Muscle of arm (tissue), 14 donors: ENCODE measurements at places on chromosomes 13 and 19. TPM values are rescaled to one million over a fixed set of nuclear protein-coding genes. Genes with fewer than 3 reads are reported as not detected.

Gene RNF225
- polyA plus RNA-seq: 0.57 TPM

Gene FFAR2
- polyA plus RNA-seq: 0.26 TPM

Gene CYP4F8
- not detected for polyA plus RNA-seq

DNA sequence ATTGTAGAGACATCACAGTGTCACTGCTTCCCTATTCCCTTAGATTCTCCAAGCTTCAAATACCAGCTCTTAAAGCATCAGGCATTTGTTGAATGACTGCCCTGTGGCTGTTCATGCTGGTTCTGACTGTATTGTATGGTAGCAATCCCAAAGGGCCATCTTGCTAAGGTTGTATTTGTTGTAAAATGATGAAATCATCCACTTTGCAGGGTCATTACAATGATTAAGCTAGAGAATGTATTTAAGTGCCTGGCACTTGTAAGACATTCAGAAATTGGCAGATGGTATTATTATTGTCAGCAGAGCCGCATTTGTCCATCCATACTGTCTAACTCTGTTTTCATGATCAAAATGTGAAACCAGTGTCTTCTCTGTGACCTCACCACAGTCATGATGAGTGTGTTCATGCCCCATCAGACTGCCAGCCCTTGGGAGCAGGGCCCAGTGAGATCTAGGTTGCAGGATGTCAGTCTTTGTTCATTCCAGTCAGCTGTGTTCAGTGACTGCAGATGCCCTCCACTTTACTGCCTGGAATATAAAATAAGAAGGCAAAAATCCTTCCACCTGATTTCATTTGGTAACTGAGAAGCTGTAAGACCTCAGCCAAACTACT, 86.1 kb downstream of the DHRS12 start:
- no peak for DNase-seq

- DNase-seq: no peak
Measured at GRCh38 chr19:46935066-46935663, 74.4 kb downstream of the ARHGAP35 start.

GRCh38 chr19:581399-582111, 8.1 kb upstream of the HCN2 start:
- no peak for DNase-seq

DNA sequence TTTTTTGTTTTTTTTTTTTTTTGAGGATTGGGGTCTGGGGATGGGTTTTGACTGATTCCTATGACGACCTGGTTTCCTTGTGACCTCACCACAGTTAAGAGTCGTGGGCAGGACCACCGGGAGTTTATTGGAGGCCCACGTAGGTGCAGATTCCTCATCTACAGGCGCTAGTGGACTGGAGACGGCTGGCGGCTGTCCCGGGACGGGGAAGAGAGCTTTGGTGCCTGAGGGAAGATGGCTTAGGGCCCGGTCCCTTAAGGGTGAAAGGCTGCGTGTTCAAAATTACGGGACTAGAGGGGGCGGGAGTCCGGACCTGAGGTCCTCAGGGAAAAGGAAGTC, 682 bp upstream of the TEAD2 start:
- DNase-seq: no peak

DNA sequence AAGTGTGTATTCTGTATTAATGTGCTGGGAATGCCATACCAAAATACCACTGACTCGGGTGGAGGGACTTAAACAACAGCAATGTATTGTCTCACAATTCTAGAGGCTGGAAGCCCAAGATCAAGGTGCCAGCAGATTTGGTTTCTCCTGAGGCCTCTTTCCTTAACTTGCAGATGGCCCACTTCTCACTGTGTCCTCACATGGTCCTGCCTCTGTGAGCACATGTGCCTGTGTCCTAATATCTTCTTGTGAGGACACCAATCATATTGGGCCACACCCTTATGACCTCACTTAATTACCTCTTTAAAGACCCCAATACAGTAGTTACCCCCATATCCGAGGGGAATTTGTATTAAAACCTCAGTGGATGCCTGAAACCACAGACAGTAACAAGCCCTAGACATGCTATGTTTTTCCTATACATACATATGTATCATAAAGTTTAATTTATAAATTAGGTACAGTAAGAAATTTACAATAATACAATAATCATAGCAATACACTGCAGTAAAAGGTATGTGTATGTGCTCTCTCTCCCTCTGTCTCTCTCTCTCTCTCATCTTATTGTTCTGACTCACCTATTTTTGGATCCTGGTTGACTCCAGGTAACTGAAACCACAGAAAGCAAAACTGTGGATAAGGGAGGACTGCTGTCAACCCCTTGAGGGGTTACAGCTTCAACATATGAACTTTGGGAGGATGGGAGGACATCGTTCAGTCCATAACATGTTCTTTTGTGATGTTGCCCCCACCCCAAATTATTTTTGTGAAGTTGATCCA, 174.3 kb downstream of the IRS2 start:
- no peak for DNase-seq

- no peak for DNase-seq
Measured at GRCh38 chr13:33554919-33555791, 262.8 kb upstream of the RFC3 start.

DNA sequence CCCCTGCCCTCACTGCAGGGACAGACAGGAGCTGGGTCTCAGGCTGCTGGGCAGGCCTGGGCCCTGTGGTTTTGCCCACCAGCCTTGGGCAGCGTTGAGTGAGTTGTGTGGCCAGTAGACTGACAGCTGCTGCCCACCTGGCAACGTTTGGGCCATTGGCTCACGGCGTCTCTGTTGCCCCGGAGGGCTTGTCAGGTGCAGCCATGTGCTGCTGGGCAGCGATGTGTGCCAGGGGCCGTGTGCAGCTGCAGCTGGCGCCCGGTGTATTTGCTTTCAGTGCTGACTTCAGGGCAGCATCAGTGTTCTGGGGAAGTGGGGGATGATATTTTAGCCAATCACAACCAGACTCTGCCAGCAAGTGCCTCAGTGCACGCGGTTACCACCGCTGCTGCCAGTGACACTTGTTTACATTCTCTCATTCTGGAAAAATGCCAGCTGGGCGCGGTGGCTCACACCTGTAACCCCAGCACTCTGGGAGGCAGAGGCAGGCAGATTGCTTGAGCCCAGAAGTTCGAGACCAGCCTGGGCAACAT, 10.6 kb downstream of the FZR1 start:
- no peak for DNase-seq

GRCh38 chr13:33869005-33869404, 51.1 kb downstream of the RFC3 start:
- no peak for DNase-seq

GRCh38 chr13:23983671-23984070, 86.4 kb upstream of the C1QTNF9B start:
- DNase-seq: no peak
